WERI-Rb-1 (cell line): ENCODE measurements at places on chromosomes 2 and 18.

DNA sequence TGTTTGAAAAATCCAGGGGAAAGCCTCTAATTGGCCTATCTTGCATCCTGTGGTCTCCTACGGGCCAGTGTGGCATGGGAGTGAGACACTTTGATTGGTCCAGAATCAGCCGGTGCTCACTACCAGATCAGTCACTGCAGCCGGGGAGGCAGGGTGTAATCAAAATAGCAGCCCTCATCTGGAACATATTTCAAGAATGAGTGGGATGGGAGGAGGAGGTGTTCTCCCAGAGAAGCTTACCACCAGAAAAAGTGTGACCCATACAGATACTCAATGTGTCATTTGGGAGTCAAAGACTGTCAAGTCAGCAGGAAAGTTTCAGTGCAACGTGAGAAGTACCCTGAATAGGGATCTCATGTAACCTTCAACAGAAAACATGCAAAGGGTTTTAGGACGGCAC, 393.9 kb upstream of the SLC14A2 start:
- DNase-seq, result no peak

GRCh38 chr18:79523736-79524180, 128.0 kb downstream of the NFATC1 start:
- DNase-seq, result no peak

DNA sequence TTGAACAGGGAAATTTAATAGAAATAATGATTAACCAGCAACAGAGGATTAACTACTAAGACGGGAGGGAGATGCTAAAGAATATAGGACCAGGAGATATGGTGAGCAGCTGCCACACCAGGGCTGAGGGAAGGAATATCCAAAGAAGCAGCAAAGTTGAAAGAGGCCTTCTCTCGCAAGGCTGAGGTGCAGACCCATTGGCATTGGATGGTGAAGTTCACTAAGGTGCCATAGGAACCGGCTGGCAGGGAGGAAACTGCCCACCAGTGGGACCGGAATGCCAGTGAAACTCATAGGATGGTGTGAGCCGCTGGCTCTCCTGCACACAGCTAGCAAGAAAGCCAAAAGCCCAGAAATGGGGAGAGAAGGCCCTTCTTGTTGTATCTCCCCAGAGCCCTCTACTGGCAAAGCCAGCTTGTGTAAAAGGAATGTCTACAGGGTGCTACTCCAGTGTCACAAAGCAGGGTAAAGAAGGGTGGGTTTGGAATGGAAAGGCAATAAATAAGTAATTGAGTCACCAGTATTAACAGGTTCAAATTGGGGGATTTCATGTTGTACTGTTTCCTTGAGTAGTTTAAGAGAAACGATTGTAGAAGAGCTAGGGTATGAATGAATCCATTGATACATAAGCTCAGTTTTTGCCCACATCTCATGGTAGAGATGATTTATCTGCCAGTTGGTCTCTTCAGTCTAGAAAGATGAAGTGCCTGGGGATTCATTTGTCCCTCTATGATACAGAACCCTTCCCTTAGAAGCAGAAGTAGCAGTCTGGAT, 36.0 kb downstream of the FARP2 start:
- peak; percentile 54 for DNase-seq

GRCh38 chr18:61973273-61974115, 80.7 kb upstream of the RNF152 start:
- no peak for DNase-seq

DNA sequence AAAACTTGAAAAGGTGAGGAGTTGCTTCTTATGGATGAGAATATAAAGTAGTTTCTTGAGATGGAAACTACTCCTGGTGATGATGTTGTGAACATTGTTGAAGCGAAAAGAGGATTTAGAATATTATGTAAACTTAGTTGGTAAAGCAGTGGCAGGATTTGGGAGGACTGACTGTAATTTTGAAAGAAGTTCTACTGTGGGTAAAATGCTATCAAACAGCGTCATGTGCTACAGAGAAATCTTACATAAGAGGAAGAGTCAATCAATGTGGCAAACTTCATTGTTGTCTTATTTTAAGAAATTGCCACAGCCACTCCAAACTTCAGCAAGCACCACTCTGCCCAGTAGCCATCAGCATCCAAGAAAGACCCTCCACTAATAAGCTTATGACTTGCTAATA, 112.9 kb upstream of the ZEB2 start:
- DNase-seq, result no peak

GRCh38 chr2:237696461-237696860, 69.1 kb downstream of the LRRFIP1 start:
- no peak for DNase-seq

GRCh38 chr18:61216051-61216450, 117.2 kb upstream of the CDH20 start:
- no peak for DNase-seq

DNA sequence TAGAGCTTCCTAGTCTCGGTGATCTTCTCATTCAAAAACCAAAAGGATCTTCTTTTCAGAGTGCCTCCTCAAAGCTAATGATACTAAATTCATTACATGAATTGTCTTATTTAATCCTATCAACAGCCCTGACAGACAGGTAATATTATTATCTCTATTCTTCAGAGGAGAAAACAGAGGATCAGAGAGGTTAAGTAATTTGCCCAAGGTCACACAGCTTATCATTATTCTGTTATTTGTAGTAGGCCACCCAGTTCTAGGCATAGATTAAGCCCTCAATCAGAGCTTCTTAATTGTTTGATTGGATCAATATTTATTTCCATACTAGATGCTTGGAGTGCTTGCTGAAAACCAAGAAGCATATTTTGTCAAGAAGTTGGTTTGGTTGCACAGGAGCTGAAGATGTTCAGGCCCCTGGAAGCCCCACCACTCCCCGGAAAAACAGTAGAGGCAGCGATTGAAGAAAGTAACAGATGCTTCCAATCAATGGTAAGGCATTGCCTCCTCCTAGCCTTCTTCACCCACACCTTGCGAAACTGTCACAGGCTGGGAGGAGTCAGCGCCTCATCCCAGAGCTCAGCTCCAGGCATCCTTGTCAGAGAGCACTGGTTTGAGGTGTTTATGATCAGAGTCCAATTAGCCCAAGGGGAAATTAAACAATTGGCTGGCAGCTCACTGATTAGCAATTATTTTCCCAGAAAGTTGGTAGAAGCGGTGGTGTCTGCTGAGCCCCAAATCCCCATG, 487.2 kb downstream of the BCL11A start:
- DNase-seq, result no peak

GRCh38 chr2:290090-290722, 2.3 kb upstream of the ALKAL2 start:
- peak; percentile 88 for DNase-seq
